Prostate gland (tissue), 2 donors: ENCODE measurements at places on chromosomes 1 and 21. TPM values are rescaled to one million over a fixed set of nuclear protein-coding genes. Genes with fewer than 3 reads are reported as not detected.

Gene UBASH3A
- total RNA-seq = 1.8 TPM

DNA sequence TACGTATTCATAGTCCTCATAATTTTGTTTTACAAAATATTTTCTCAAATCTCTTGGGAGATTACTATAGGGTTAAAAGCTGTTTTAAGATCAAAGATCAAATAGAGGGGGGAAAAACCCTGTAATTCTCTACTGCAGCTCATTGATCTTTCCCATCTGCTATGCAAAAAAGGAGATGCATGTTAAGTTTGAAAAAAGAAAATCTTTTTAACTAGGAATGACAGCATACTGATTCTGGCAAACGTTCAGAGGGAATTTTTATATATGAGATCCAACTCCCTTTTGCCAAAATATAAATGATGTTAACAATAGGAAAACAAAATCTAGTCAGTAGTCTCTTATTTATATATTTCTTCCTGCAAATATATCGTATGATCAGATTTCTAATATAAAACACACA, 69.1 kb downstream of the SMYD3 start:
- DNase-seq = no peak

GRCh38 chr1:203342192-203342940, 8.6 kb downstream of the FMOD start:
- peak; percentile 33 for DNase-seq

Gene FCRL1
- total RNA-seq = 0.09 TPM

GRCh38 chr1:78553859-78554258, 63.1 kb downstream of the PTGFR start:
- DNase-seq = no peak

GRCh38 chr21:42370894-42371654, 4.7 kb upstream of the TFF1 start:
- DNase-seq = no peak

GRCh38 chr1:173062150-173062938, 11.6 kb upstream of the TNFSF18 start:
- DNase-seq = no peak

GRCh38 chr1:61612602-61613001, 112.3 kb downstream of the TM2D1 start:
- no peak for DNase-seq

DNA sequence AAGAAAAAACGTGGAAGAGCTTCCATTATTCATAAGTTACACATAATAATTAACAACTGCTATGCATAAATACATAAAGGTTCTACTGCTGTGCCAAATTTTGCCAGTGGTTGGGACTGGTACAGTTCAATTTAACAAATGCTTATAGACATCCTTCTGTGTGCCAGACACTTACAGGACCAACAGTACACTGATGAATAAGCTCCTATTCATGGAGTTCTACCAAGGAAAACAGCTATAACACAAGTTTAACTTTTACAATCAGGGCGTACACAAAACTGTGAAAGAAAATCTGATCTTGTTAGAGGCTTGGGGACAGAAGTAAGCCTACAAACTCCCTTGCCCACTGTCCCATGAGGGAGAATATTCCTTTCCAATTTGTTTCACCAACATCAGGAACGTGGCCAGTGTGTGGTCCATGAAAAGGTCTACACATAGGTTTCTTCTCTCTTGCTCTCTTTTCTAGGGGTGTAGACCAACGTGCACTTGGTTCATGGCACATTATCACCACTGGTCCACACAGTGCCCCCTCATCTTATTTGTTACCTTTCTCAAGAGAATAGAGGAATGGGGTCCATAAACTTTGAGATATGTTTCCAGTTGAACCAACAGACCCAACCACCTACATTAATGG, 10.1 kb downstream of the NRIP1 start:
- DNase-seq = peak; percentile 36

Gene LCE1A
- total RNA-seq = 3.4 TPM

DNA sequence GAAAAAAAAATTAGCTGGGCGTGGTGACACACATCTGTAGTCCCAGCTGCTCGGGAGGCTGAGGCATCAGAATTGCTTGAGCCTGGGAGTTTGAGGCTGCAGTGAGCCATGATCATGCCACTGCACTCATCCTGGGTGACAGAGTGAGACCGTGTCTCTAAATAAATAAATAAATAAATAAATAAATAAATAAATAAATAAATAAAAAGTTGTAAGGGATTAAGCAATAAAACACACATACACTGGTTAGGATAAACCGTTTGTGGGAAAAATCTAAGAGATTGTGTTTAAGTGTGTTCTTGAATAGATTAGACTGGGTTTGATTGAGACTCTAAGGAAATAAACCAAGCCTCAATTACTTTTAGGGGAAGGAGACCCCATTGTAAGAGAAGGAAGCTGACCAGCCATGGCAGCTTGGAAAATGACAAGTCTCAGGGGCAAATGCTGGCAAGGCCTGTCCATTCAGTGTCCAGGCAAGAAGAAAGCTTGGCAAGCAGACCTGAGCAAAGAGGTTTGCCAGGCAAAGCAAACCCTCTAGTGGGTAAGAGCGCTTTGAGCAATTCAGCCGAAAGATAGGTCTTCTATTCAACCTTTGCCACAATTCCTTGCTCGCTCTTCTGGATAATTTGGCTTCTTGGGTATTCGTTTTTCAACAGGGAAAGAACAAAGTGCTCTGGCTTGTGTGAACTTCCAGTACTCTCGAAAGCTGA, 106.9 kb upstream of the SERBP1 start:
- no peak for DNase-seq

- DNase-seq = peak; percentile 95
Observed at GRCh38 chr1:207822602-207823451, 71.0 kb downstream of the CD46 start.

DNA sequence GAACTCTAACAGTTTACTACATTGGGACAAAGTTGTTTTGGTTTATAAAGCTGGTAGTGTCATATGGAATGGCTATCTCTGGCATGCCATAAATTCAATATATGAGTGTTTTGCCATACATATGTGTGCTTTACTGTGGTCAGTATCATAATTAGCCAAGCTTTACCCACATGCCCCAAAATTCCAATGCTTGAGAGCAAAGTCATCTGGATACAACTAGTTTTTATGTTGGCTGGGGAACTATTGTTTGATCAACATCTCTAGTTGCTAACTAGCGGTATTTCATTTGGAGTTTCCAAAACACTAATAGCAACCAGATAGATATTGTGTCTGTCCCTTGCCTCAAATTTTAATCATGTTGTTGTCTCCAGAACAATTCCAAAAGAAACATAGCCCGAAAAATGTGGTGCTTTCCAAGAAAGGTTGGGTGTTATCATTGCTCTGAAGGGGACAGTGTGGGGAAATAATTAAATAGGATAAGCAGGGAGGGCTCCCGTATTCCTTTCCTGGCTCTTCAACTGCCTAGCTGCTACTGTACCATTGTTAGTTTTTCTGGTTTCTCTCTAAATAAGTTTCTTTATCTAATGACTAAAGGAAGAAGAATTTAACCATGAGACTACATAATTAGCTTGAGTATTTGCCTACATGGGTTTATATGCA, 136.1 kb downstream of the TGFB2 start:
- DNase-seq = no peak

Gene MFAP2
- total RNA-seq = 31.0 TPM

Gene F11R
- total RNA-seq = 43.6 TPM

Gene CD5L
- total RNA-seq = not detected

Gene TSPAN1
- 322 TPM for total RNA-seq

GRCh38 chr1:152110860-152111514, 4.3 kb downstream of the TCHH start:
- DNase-seq = no peak

Gene AK5
- total RNA-seq = 3.1 TPM

DNA sequence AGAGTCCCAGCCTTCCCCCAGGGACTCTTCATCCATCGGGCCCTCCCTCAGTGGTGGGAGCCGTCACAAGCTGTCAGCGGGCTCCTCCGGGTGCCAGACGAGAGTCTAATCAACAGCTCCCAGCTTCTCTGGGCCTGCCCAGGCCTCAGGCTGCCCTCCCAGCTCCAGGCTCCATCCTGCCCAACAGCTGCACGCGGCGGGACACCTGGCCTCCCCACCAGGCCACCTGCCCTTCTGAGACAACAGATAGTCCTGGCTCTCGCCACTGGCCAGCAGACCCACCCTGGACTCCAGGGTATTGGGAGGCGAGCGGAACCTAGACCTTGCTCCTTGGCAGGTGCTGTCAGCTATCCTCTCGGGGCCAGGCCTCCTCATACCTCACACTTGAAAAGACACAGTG, 3.1 kb downstream of the WNT4 start:
- DNase-seq = no peak

DNA sequence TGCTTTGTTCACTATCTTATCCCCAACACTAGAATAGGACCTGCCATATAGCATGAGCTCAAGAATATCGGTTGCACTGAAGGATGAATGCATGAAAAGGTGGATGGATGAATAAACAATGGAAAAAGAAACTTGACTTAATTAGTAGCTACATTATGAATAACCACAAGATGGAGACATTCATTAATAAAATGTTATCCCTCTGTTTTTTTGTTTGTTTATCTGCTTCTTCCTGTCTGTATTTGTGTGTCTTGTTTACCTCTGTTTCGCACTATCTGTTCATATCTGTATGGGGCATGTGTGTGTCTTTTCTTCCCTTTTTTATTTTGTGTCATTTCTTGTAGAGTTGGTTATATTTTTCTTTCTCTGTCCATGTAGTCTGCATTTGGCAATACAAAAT, 1.1 kb upstream of the OR14I1 start:
- no peak for DNase-seq

GRCh38 chr1:3596663-3597598, 14.4 kb downstream of the MEGF6 start:
- no peak for DNase-seq

- no peak for DNase-seq
Observed at GRCh38 chr1:17763995-17764394, 8.9 kb downstream of the ACTL8 start.

DNA sequence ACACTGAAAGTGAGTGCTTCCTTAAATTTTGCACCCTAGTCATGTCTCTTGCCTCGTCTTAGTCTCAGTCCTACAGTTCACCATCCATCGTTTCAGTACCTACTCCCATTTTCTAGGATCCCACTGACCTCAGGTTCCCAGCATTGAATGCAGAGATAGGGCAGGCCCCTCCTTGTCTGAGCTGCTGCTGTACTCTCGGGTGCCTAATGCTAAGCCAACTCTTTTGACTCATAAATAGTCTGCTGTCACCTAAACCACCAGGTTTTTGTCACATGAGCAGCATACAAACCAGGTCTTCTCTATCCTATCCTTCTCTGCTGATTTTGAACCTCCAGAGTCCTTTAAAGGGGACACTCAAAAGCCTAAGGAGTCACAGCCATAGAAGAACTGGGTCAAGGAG, 3.0 kb downstream of the ARHGAP30 start:
- DNase-seq = no peak
